ENCODE measurements at places on chromosomes 3 and 15.

DNA sequence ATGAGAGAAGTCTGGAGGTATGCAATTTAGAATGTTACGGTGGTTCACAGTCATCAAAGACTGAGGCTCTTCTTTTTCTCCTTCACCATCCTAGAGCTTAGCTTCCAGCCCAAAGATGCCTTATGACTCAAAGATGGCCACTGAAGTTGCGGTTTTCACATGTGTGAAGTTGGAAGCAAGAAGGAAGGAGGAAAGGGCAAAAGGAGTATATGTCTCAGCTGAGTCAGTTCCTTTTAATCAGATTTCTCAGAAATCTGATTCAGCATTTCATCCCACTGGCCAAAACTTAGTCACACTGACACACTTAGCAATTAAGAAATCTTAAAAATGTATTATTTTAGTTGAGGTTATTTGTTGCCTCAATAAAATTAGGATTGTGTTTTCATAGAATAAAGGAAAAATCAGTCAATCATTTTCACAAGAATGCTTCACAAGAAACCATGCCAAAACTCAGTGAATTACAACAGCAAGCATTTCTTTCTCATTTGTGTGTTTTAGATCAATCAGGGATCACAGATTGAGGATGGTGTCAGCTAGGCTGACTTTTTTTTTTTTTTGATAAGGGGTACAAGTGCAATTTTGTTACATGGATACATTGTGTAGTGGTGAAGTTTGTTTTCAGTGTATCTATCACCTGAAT is 211.1 kb upstream of the GADL1 start:
- peak; percentile 20 for DNase-seq

- DNase-seq = no peak
These were observed 77.6 kb upstream of the CHD2 start for GRCh38 chr15:92822216-92823144.

- no peak for DNase-seq
These were observed 129.8 kb downstream of the FGF12 start for GRCh38 chr3:192597506-192597905.

DNA sequence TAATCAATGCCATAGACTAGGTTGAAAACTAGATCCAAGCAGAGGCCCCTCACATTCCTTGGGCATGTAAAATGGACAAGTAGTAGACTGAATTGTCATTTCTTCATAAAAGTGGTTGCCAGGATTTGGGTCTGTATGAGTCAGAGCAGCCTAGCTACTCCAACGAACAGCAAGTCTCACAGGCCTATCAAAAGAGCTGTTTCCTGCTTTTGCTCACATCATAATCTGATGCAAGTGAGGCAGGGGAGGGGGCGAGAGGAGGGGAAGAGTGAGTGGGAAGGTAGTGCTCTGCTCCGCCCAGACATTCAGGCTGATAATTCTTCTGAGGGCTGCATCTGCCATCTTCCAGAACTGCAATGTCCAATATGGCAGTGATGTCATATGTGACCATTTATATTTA is 228.9 kb upstream of the PRICKLE2 start:
- DNase-seq = no peak

DNA sequence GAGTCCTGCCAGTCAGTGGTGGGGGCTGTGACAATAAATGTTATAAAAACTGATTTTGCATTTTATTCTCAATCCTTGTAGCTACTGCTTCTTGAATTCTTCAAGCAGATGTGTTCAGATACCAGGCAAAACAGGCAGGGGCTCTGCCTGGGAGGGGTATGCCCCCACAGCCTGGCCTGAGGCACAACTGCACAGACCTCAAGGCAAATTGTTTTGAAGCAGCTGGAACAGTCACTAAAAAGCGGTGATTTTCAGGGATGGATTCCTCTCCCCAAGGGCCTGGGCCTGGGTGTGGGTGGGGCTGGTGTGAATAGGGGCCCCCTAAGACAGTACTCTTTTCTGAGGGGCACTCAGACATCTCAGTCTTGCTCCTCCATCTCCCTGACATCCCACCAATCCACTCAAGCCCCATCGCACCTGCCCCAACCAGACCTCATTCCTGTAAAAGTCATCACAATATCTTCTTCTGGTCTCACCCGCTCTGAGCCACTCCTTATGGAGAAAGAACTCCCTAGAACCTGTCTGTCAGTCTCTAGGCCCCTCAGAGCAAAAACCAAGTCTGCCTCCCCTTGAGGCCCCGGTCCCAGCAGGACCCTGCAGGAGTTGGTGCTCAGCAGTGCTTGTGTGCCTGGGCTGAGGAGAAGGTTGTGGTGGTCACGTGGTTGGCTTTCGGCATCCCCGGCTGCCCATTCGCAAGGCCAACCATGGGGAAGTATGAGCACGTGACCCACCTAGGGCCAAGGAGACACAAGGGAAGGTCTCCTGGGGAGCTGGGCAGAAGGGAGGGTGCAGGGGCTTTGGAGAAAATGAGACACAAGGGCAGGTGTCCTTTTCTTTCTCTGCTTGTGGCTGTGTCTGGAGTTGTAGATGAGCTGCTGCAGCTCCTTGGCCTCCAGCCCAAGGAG is 2.9 kb upstream of the PSTPIP1 start:
- no peak for DNase-seq

GRCh38 chr3:118968111-118968510 is 66.5 kb downstream of the IGSF11 start:
- DNase-seq = no peak

GRCh38 chr15:95018888-95019545 is 787.7 kb downstream of the MCTP2 start:
- no peak for DNase-seq

DNA sequence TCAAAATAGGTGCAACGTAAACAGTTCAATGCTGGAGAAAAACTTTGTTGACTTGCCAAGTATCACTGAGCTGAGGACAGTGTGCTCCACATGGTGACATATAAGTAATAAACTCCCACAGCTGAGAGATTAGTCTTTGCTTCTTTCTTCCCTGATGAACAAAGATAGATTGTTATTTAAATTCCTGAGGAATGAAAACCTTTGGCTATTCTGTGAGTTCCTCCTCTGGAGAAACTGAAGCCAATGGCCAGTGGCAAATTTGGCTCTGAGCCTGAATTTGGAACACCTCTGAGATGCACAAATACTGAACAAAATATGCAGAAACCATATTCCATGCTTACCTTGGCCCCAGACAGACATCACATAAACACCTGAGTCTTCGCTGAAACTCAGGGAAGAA is 63.3 kb downstream of the RPL22L1 start:
- DNase-seq = no peak

GRCh38 chr15:98216166-98216565 is 255.7 kb downstream of the ARRDC4 start:
- no peak for DNase-seq

DNA sequence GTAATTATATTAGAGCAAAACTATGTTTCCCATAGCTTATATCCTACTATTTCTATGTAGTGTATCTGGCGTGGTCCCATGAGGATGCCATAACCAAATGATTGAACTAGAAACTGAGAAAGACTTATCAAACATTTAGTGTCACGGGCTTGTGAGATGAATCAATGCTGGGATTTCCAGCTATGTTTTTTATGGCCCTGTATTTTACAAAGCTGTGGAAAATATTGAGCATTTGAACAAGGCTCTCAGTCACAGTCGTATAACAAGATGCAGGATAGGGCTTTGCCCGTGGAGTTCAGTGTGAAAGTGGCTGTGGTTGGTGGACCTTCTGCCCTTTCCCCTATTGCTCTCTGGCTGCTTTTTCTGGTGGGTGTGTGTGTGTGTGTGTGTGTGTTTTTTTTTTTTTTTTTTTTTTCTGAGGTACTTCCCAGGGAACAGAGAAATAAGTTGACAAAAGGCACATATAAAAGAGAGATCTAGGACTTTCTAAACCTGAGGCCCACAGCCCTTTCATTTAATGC is 60.7 kb downstream of the CACNA1D start:
- DNase-seq = no peak

DNA sequence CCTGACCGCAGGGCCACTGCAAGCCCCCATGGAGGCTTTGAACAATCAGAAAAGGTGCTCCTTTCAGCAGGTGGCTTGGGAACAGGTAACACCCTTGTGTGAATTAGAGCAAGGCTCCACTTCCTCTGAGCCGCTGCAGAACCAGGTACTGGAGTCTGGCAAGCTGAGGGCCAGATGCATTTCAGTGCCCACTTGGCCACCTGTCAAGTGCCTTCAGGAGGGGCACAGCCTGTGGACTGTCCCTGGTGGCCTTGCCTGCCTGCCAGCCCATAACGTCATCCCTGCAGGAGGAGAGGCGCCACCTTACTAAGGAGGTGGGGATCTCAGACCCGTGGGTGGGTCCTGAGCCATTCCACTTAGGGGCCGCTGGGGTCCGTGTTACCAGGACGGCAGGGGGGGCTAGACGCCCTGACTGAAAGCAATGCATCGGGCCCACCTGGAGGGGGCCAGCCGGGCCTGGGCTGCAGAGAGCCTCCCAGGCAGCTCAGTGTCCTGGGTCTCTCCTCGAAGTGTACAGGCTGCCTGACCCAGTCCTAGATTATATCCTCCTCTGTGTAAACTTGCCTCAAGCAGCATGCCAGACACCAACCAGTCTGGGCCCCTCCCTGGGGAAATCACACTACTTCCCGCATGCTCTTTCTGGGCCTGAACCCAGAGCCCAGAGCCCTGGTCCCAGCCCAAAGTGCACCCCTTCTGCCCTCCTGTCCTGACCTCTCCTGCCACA is 16.1 kb downstream of the SPTBN5 start:
- no peak for DNase-seq

GRCh38 chr15:98582900-98583554 is 65.3 kb upstream of the IGF1R start:
- DNase-seq = no peak

GRCh38 chr3:126129398-126129891 is 45.5 kb upstream of the SLC41A3 start:
- no peak for DNase-seq

- DNase-seq = no peak
These were observed 17.8 kb upstream of the IREB2 start for GRCh38 chr15:78420220-78420619.

GRCh38 chr15:101128221-101129015 is 123.4 kb downstream of the CHSY1 start:
- no peak for DNase-seq

DNA sequence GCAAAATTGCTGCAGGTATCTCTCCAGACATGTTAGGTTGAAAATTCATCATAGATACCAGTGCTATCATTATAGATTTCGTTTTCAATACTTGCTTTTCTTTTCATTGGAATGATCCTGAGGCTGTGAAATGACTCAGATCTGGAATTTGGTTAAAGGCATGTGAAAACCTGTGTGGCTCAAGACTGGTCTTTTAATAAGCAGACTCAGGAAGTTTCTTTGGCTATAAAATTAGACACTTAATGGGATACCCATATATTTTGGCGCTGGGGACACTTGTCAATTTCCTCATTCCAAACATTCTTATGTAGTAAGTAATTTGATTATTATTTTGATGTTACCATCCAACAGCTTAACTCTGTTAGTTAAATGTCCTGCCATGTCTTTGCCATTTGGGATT is 1041.1 kb upstream of the GBE1 start:
- no peak for DNase-seq

- no peak for DNase-seq
These were observed 2.7 kb upstream of the COX17 start for GRCh38 chr3:119679874-119680273.

GRCh38 chr3:3066910-3067309 is 43.3 kb downstream of the IL5RA start:
- no peak for DNase-seq

- no peak for DNase-seq
These were observed 25.7 kb downstream of the ZMAT3 start for GRCh38 chr3:179045719-179046402.

Data from stimulated activated CD4-positive, alpha-beta T cell treated with anti-CD3 and anti-CD28 coated beads, Interleukin-4, amount 100 ng/mL, for 4 hours (primary cell).